ENCODE measurements at places on chromosomes 12 and 14.

DNA sequence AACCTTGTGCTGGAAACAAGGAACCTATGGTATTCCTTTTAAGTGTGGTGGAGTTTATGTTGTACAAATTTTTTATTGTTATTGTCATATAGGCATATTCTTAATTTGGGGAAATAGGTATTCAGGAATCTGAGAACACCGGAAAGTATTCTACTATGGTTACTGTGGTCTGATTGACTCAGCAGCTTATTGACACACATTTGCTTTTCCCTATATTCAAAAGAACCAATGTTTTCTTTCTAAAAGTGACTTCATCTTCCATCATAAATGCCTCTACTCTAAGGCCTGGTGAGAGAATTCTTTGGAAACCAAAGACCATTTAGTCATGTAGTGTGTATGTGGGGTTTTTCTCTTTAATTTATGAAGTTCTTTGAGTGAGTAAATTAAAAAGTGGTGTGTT lies 474.8 kb downstream of the TMTC2 start:
- no peak for DNase-seq

GRCh38 chr12:34597548-34598351 lies 575.5 kb downstream of the ALG10 start:
- DNase-seq, result no peak

- DNase-seq, result no peak
Observed at GRCh38 chr14:97976861-97977260, 1179.7 kb downstream of the VRK1 start.

DNA sequence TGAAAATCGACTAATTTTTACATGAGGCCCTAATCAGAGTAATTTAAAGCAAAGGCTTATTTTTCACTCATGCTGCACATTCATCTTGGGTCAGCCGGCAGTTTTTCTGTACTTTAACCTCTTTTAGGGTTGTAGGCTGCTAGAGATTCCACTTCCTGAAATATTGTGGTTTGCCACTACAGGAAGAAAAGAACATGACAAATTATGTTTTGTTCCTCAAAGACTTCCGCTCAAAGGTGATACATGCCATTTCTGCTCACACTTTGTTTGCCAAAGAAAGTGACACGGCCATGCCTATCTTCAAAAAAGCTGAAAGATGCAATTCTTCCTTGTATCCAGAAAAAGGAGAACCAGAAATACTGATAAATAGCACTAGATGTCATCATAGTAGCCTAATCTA lies 183.4 kb upstream of the PPFIA2 start:
- peak; percentile 15 for DNase-seq

DNA sequence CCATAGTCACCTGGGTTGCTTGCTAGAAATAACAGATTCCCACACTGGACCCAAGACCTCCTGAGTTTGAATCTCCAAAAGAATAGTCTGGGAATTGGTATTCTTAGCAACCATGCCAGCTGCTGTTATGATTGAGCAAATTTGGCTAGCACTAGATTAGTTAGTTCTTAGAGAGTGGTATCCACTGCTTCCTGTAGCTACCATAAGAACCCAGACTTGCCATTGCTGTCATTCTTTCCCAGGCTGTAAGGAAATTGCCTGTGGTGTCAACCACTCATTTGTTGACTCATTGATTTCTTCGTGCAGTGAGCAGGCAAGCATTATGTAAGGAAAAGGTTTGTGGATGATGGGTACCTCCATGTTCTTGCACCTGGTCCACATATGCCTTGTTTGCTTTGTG lies 201.8 kb upstream of the RGS6 start:
- DNase-seq, result no peak

- no peak for DNase-seq
Observed at GRCh38 chr12:106625976-106626375, 43.2 kb downstream of the RFX4 start.

DNA sequence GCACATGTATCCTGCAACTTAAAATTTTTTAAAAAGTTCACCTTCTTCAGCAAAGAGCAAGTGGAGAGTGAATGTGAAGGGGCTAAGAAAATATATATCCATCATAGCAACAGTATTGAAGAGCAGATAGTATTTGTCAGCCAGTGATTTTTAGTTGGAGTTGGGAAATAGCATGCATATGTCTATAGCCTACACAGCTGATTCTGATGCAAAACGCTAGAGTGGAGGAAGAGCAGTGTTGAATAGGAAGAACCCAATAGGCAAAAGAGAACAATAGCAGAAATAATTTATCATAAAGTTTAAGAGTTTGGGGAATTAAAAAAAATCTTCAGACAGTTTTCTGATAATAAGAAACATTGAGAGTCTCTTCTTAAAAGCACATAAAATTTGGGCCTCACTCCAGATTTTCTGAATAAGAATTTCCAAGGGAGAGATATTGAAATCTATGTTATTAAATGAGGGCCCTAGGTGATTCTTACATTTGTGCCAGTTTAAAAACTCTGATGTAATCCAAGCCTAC lies 12.0 kb downstream of the PDE6H start:
- DNase-seq, result no peak

GRCh38 chr12:100481021-100481420 lies 7.4 kb downstream of the NR1H4 start:
- DNase-seq, result no peak

- no peak for DNase-seq
Observed at GRCh38 chr14:54674046-54674741, 107.3 kb downstream of the SAMD4A start.

DNA sequence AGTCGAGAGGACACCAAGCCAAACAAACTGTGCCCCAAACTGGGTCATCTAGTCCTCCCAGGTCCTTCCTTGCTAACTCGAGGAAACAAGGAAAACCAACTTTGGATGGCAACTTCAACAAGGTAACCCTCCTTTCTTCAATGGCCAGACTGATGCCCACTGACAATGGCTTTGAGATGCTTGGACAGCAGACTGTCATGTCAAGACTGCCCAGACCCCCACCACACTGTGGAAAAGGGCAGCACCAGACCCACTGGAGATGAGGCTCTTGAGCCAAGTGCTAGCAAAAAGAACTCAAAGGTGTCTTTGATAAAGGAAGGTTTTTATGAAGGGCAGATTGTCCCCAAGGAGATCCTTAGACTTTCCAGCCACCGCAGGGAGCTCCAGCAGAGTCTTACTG lies 9.0 kb upstream of the CDH24 start:
- DNase-seq, result no peak

DNA sequence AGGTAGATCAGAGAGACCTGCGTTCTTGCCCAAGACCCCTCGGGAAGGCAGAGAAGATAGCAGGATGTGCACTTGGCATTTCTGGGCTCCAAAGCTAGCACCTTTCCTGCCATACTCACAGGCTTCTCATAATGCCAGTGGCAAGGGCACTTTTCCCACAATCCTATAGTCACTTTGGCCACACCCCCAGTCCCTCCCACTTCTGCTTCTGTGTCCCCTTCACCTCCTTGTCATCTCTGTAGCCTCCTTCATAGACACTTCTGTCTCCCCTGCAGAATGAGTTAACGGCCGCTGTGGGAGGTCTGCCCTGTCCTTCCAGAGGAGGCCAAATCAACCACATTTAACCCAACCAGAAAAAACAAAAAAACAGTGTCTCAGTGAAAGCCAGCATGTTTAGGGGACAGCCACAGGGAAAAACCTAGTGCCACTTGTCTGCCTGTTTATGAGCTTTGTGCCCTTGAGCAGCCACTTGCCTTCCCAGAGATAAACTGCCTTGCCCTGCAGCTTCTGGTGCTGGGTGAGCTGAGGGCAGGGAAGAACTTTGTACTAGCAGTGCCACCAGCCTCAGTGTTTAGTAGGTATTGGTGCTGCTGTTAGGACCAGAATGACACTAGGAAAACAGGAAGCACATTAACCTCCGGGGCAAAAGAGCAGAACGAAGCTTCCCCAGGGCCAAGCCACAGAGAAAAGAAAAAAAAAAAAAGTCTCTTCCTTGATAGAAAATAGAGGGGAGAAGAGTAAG lies 193.0 kb upstream of the PWP1 start:
- DNase-seq, result no peak

DNA sequence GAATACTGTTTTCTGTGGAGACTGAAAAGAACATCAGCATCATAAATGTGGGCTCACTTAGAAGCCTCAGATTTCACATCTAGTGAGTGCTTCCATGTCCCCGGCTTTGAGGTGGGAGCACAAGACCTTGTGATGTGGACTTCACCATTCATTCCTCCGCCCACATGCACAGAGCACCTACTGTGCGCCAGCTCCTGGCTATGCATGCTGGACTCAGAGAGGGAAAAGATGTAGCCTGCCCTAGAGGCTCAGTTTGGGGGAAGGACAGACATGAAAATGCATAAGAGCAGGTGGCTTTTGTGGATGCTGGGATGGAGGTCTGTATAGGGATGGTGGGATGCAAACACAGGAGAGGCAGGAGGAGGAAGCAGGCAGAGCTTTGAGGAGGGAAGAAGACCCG lies 65.0 kb downstream of the SERPINA3 start:
- no peak for DNase-seq

- no peak for DNase-seq
Observed at GRCh38 chr12:32076941-32077340, 29.7 kb upstream of the BICD1 start.

- DNase-seq, result no peak
Observed at GRCh38 chr12:80509781-80510556, 65.9 kb downstream of the PTPRQ start.

GRCh38 chr12:54039417-54040147 lies 6.7 kb downstream of the HOXC5 start:
- no peak for DNase-seq

GRCh38 chr12:95506707-95507523 lies 33.0 kb downstream of the METAP2 start:
- no peak for DNase-seq

- DNase-seq, result peak; percentile 61
Observed at GRCh38 chr12:102300824-102301461, 103.3 kb upstream of the PMCH start.

DNA sequence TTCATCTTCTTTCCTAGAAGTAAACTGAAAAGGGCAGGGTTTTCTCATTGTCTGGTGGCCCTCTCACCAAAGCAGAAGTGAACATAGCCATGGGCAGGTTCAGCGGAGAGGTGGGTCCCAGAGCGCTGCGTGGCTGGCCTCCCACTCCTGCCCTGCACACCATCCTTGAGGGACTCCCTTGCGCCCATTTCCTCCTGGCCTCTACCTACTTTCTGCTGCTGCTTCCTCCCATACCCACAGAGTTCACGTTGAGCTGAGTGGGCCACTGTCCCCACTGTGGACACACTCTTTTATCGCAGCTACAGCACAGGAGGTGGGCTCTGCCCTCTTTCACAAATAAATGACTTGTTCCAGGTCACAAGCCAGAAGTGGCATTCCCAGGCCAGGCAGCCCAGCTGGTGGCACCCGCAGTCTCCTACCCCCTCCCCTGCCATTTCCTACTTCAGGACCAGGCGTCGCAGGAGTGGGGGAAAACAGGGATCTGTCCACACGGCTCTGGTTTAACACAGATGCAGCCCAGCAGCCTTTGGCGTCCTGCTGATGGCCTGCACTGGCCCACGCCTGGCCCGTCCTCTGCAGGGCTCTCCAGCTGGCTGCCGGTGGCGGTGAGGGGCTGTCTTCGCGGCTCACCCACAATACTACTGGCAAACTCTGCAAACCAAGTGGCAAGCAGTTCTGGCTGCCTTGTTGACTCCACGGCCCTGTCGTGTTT lies 4.9 kb downstream of the SIVA1 start:
- DNase-seq, result no peak

DNA sequence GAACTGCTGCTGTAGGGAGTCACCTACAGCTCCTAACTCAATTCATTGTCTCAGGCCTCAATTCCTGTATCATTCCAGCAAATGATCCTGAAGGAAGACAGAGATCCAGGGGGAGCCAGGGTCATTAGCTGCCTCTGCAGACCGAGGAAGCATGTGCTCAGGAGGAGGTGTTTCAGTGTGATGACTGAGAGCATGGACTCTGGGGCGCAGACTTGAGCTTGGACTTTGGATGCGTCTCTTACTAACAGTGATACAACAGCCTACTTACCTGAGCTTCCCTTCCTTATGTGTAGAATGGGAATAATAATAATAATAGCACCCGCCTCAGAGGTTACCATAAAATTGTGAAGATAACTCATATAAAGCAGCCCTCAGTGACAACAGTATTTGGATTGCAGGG lies 92.0 kb upstream of the USP44 start:
- DNase-seq, result no peak

GRCh38 chr12:131010396-131011131 lies 56.9 kb downstream of the ADGRD1 start:
- DNase-seq, result no peak

DNA sequence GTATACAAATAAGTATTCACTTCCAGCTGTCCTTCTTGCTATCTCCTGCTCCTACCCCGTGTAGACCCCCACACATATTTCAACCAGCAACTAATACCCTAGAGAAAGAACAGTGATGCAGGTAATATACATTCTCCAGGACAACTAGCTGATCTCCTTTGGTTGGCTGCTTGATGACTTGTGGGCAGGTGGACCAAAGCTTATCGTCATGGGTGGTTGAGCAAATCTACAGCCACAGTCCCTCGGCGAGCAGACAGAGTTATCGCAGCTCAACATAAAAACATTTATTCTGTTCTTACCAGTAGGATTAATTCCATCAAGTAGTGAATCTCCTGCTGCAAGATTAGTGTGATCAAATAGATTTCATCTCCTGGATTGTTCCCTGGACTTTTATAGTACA lies 314.3 kb downstream of the TMEM132D start:
- no peak for DNase-seq

Data from GM12878 (cell line).